NCI-H2081 (cell line): ENCODE measurements at places on chromosomes 7 and 10.

DNA sequence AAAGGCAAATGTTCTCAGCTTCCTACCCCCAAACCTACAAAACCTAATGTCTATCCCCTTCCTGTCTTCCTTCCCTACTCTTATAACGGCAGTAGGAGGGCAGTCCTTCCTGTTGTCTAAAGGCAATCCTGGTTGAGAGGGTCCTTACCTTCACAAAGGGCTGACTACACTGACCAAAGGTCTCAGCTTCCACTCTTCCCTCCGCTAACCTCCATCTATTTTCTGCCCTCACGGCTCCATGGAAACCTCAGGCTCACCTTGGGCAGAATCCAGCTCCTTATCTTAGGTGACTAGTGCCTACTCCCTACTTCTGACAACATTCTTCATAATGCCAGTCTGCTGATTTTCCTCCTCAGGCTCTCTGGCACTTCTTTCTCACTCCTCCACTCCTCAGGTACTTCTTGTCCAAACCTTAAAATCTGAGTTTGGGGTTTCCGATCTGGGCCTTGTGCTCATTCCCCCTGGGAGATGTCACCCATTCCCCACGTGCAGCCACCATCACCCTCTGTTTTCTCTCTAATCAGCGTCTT lies 542 bp downstream of the FBXL13 start:
- DNase-seq: no peak

GRCh38 chr10:50874723-50875122 lies 10.7 kb downstream of the A1CF start:
- DNase-seq: peak; percentile 83

GRCh38 chr10:4004990-4005389 lies 220.0 kb upstream of the KLF6 start:
- no peak for DNase-seq

GRCh38 chr10:103490986-103491314 lies 2.6 kb upstream of the NEURL1 start:
- no peak for DNase-seq

DNA sequence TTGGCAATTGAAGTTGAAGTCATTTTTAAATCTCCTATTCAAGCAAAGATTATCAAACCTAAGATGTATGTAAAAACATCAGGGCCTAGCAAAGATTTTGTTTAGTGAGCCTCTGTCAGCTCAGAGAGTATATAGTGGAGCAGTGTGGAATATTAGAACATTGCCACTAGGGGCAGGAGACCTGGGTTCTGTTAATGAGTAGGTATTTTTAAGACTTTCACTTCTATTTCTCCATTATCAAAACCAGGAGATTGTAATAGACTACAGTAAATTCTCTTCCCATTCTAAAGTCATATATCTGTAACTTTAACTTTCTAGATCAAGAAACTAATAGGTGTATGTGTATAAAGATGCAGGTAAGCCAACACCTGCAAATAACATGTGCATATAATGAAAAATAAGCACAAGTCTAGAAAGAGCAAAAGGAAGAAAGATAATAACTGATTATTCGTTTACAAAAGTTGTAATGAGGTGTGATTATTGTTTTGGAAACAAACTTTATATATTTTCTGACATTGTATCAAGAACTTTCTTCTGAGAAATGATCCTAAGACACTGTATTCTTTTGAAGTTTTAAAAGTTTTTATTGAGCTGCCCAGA lies 64.4 kb downstream of the KCND2 start:
- DNase-seq: peak; percentile 21

DNA sequence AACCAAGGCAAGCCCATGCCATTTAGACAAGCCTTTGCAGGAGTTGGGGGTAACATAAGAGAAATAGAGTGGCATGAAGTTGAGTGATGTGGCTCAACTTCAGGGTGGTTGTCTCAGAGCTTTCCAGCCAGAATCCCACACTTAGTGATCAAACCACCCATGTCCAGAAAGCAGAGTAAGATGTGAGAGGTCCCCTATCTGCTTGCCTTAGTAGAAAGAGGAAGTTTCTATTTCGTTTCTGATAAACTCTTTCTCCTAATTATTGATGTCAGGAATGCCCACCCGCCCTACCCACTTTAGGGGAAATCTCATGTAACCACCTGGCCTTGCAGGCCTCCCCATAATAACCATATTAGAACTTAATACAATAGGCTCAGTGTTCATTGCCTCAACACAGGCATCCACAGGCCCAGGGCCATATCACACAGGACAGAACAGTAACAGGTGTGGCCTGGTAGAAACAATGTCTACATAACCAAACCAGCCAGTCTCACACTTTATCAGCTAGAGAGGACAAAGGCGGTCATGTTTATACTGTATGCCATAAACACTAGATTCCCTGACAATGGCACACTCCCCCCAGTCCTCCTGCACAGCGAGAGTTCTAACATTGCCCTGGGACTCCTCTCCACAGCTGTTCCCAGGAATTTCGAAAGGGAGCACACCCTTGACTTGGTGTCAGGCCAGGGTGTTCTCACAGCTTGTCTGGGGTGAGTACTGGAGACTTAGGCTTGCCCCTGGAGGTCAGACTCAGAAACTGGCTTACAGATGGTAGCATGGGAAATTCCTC lies 364.4 kb downstream of the CXCL12 start:
- no peak for DNase-seq

GRCh38 chr10:116073001-116073400 lies 200.0 kb downstream of the GFRA1 start:
- DNase-seq: no peak

GRCh38 chr7:137975221-137975620 lies 26.7 kb downstream of the CREB3L2 start:
- no peak for DNase-seq

GRCh38 chr7:323410-323809 lies 33.4 kb downstream of the FOXL3 start:
- DNase-seq: no peak

GRCh38 chr10:58322072-58322834 lies 12.6 kb upstream of the UBE2D1 start:
- no peak for DNase-seq

GRCh38 chr7:37096341-37096740 lies 352.3 kb downstream of the ELMO1 start:
- no peak for DNase-seq

GRCh38 chr10:75978213-75978612 lies 546.8 kb downstream of the LRMDA start:
- DNase-seq: no peak

GRCh38 chr10:92164036-92164696 lies 126.7 kb downstream of the CPEB3 start:
- DNase-seq: no peak

DNA sequence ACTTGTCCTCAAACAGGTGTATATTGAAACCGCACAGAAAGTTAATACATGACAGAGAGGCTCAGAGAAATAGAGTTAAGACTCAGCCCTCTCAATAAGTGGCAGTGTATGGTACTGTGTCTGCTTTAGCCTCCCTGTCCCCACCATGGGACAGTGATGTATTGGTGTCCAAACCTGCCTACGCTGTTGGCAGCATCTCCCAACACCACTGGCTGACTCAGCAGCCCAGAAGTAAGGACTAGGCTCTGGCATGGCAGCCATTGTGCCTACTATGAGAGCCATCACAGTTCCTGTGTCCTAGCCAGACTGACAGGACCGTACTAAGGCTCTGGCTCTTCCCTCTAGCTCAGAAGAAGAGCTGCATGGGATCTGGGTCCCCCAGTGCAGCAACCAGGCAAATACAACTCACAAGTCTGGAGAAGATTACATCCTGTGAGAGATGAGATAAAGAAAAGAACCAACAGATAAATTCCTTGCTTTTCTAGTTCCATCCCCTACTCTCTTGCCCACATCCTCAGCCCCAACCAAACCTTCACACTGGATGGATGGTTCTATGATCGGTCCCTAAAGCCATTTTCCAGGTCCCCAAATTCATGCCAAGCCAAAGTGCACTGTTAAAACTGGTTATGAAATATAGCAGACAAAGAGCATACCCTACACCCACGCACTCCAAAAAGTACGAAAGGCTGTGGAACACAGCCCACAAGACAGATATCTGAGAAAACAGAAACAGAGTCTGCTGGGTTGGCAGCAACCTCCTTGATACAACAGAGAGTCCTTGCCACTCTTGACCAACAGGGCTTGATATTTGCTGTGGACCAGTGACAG lies 44.1 kb upstream of the DMTF1 start:
- DNase-seq: no peak

DNA sequence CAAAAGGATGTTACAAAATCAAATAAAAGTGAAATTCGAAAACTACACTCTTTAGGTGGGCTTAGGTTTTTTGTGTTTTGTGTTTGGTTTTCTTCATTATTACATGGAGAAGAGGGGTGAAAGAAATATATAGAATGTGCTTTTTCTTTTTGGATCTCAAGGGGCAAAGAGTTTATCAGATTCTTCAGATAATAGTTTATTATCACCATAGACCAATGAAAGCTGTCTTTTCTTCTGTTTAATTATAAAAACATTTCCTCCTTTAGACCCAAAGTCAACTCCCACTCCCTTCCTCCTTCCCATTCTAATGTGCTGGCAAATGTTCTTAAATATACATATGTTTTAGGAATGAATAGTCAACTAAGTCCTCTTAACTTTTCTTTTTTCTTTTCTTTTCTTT lies 167.6 kb downstream of the AKR1D1 start:
- DNase-seq: no peak

- peak; percentile 63 for DNase-seq
Measured at GRCh38 chr7:95199779-95200558, 124.4 kb downstream of the PON1 start.

DNA sequence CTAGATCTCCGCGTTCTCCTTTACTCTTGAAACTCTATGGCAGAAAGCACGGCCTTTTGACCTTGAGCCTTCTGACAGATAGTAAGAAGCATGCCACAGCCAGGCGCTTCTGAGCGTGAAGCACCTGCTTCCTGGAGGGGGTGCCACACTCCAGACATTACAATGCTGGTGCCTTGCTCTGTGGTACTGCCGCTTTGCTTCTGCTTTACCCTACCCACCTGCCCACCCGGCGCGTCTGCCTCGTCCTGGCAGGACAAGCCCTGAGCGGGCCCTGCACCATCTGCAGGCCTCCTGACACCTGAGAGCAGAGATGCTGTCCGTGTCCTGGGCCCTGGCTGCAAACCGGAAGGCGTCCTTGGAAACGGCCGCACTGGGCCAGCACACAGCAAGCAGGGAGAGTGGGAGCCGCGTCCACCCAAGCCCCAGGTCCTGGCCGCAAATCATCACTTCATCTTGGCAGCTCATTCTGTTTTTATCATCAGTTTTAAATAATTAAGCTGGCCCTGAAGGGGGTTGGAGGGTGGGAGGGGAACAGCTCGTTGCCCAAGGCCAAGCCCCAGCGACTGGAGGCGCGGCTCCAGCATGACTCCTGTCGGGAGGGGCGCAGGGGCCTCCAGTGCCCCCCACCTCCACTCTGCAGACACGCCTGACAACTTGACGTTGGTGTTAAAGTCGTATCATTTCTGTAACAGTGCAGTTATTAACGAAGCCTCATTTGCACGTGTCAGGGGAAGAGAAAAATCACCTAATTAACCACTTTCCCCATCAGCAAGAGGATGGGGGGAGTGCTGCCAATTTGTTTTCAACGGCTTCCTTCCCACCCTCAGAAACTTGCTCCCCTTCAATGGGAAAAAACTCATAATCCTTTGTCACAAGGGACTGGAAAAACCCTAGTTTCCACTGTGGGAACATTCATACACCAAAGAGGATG lies 132.2 kb downstream of the MAD1L1 start:
- DNase-seq: no peak

GRCh38 chr10:12614177-12614995 lies 265.0 kb downstream of the CAMK1D start:
- no peak for DNase-seq

DNA sequence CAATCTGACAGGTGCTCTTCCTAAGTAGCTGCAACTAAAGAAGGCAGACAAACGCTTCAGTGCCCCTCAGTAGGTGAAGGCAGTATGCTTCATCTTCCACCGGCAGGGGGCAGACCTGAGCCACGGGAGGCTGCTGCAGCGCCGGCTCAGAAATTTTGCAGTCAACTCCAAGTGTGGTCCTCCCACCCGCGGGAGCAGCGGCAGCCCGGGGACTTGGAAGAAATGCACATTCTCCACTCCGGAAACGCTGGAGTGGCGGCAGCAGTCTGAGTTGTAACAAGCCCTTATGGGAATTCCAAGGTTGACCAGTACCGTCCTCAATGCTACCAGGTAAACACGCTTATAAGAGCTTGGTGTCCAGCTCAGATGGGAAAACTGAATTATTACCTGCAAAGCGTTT lies 3.4 kb downstream of the IGFBP3 start:
- peak; percentile 58 for DNase-seq

- no peak for DNase-seq
Measured at GRCh38 chr7:93811198-93811597, 79.4 kb downstream of the TFPI2 start.

- no peak for DNase-seq
Measured at GRCh38 chr7:1142051-1142635, 17.9 kb downstream of the ZFAND2A start.

DNA sequence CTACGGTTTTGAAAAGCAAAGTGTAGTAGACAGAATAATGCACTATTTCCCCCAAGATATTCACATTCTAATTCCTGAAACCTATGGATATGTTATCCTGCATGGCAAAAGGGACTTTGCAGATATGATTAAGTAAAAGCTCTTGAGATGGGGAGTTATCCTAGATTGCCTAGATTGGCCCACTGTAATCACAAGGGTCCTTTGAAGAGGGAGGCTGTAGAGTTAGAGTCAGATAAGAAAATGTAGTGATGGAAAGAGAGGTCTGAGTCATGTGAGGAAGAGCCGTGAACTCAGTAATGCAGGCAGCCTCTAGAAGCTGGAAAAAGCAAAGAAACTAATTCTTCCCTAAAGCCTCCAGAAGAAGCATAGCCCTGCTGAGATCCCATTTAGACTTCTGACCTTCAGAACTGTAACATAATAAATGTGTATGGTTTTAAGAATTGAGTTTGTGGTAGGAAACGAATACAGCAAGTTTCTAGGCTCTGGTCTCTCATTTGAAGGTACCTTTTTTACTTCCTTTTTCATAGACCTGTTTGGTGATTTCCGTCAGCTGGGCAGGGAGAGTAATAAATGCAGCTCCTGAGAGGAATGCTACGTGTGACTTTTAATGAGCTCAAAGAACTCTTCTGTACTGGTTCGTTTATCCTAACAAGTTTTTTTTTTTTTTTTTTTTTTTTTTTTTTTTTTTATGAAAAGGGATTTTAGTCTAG lies 41.9 kb upstream of the NXPH1 start:
- DNase-seq: no peak

DNA sequence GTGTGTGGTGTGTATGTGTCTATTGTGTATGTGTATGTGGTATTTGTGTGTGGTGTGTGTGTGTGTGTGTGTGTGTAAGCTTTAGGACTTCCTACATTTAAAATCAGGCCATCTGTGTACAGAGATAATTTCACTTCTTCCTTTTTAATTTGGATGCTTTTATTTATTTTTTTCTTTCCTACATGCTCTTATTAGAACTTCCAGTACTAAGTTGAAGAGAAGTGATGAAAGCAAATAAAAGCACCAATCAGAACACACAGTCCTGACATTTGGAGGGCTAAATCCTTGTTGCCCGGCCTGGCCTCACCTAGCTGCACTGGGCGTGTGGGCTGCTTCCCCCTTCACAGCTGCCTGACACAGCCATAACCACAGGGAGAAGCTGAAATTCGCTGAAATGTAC lies 3.8 kb upstream of the MRC1 start:
- DNase-seq: no peak

DNA sequence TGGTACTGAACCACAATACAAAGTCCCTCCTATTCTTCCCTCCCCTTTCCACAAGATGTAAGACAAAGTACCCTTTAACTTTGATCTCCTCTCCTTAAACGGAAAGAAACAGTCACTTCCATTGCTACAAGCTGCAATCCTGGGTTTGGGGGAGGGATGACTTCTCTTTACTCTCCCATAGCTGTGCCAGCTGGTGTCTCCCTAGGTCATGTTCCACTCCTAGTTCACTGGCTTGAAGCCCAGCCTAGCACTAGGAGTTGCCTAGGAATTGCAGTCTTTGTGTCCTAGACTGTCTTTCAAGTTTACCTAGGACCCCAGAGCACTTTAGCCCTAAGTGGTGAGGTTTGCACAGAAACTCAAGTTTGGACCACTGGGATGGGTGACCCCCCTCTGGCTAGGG lies 311.1 kb downstream of the HPSE2 start:
- no peak for DNase-seq
